Regular cardiac myocyte (primary cell): ENCODE measurements at places on chromosomes 4 and X. TPM values are rescaled to one million over a fixed set of nuclear protein-coding genes. Genes with fewer than 3 reads are reported as not detected.

The MAGEA11 gene
- not detected in 2 replicates for total RNA-seq

The DDX53 gene
- total RNA-seq: not detected in 2 replicates

The SOWAHB gene
- total RNA-seq: not detected in 2 replicates

The NKAP gene
- total RNA-seq: 3.9 and 4.4 TPM in 2 replicates

The GRIA2 gene
- total RNA-seq: under 0.01 TPM in 1 of 2 replicates, not detected in the other

The GUCY1B1 gene
- total RNA-seq: 1.7 and 3.1 TPM in 2 replicates

The ARHGAP6 gene
- total RNA-seq: 4.4 and 4.8 TPM in 2 replicates

The SPARCL1 gene
- 0.56 and 0.58 TPM in 2 replicates for total RNA-seq

The CXCL11 gene
- total RNA-seq: not detected in 2 replicates

The GPR34 gene
- total RNA-seq: not detected in 2 replicates

The WFS1 gene
- 15.1 and 23.1 TPM in 2 replicates for total RNA-seq
